A172 (cell line): ENCODE measurements at places on chromosomes 16 and 17.

DNA sequence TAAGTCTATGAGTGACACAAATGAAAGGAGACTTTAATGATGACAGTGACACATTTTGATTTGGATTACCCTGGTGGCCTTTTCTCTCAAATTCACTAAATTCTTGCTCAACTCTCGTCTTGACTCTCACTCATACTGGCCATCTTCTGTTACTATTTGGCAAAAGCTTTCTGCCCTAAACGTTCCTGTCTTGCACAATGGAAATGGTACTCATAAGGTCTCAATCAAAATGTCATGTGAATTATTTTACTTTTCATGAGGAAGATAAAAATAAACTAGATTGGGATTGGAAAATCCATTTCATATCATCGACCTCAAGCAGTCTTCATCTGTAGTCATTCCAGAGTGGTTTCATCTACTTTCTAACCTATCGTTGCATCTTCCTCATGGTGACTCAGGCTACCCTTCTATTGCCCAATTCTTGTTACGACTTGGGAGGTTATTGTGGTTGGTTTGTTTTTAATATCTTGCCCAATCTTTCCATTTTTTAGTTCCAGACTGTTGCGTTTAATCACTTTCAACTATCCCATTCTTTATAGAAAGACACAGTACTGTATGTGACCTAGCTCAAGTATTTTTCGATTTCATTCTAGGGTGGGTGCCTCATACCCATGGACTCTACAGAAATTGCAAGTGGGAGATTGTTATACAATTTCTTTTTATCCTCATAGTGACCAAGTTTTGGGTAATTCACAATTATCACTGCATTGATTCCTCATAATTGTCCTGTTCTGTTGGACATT is 317.2 kb upstream of the KCNJ16 start:
- DNase-seq, result no peak

GRCh38 chr16:22053921-22054341 is 38.4 kb upstream of the VWA3A start:
- DNase-seq, result no peak

DNA sequence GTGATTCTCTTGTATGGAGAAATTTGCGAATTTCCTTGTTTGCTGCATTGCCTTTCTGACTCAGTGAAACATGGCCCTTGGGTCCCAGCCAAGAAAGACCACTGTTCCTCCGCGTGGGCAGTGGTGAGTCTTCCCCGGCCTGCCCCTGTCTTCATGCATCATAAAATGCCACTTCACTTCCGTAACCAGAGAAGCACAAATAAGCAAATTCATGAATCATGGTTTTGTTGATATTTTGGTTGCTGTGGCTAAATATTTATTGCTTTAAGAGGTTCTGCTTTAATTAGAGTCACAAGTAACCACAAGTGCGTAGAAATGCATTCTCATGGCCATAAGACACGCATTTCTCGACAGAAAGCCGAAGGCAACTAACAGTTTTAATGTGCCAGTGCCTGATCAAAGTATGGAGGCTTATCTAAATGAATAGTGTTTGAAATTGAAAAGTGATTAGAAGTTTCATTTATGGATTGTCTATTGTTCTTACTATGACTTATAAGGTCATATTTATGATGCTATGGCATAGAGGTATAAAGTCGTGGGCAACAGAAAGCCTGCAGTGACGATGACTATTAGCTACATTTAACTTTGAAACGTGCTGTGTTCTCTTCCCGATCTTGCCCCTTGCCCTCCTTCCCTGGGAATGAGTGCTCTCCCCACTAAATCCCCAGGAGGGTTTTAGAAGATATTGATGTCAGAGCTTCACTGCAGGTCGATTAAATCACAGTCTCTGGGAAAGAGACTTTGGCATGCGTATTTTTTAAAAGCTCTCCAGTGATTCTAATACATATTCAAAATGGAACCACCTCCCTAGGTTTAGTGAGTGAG is 76.0 kb downstream of the WIPI1 start:
- peak; percentile 80 for DNase-seq

GRCh38 chr16:71288570-71288889 is 672 bp downstream of the CMTR2 start:
- DNase-seq, result peak; percentile 17

- peak; percentile 58 for DNase-seq
Measured at GRCh38 chr17:36602924-36603384, 1.6 kb downstream of the MRM1 start.

DNA sequence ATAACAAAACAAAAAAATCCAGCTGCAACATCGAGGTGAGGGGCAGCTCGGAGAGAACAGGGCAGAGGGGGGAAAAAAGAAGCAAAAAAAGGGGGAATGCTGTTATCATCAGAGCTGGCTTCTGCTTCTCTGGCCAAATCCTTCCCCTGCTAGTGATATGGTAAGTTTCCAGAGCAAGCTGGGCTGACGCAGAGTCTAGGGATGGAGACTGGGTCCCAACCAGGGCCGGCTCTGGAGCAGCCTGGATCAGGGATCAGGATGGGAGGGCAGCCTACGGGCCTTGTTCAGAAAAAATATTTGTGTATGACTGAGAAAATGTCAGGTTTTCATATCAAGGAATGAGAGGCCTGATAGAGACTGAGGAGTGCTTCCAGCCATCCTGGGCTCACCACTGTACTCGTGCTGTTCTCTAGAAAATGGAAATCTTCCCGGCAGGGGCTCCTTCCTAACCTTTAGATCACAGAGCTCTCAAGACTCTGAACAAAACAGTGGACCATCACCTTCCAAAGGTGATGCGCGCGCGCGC is 726 bp upstream of the C1QTNF1 start:
- no peak for DNase-seq

GRCh38 chr16:9683677-9684076 is 498.6 kb downstream of the GRIN2A start:
- no peak for DNase-seq

GRCh38 chr16:4517812-4518680 is 20.5 kb downstream of the CDIP1 start:
- peak; percentile 30 for DNase-seq

DNA sequence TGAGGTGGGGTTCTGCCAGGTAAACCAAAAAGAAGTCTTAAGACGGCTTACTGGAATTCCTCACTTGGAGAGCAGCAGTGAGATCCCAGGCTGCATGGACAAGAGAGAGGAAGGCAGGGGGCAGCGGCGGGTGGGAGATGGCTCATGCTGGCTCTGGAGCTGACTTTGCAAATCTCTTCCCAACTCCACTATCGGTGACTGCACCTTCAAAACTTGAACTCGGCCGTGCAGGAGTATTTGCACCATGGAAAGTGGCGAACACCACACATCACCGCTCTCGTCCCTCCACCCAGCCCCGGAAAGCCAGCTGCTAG is 16.7 kb downstream of the CA5A start:
- no peak for DNase-seq

DNA sequence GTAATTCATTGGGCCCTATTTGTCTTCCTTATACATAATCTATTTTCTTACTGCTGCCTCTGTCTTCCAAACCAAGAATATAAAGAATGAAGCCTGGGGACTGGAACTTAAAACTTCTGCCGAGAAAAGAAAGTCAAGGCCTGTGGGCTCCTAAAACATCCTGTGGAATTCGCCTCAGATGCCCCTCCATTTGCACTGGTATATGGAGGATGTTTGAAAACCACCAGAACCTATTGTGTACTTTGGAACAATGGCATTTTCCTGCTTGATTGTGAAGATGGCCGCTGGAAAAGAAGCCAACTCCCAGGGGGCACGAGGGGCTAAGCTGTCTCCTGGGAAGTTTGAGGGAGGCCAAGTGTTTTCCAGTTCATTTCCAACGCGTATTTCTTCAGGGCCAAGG is 122.4 kb downstream of the WWOX start:
- no peak for DNase-seq

GRCh38 chr17:37742762-37743611 is 1.9 kb downstream of the HNF1B start:
- no peak for DNase-seq

DNA sequence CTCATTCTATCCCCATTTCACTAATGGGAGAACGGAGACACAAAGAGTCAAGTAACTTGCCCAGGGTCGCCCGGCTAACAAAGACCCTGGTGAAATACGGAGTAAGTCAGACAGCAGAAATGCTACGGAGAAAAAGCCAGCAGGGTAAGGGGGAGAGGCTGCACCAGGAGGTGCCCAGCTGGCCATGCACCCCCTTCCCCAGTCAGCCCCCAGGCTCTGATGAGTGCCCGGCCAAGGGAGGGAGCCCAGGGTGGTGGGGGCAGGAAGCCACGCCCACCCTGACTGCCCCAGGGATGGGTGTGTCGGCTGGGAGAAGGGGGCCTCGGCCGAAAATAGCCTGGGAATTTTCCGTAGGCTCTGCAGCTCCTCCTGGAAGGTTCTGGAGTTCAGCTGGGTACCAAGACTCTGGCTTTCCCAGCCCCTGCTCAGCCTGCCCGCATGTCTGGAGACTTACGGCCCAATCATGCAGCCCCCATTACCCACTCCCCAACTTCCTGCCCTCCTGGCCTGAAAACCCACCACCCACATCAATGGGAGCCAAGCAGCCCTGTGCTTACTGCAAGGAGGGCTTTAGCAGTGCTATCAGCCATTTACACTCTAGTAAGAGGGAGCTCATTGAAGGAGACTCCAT is 4.2 kb downstream of the CARHSP1 start:
- no peak for DNase-seq

- DNase-seq, result peak; percentile 36
Measured at GRCh38 chr17:42682722-42683403, 532 bp downstream of the CNTNAP1 start.

- DNase-seq, result no peak
Measured at GRCh38 chr16:27503662-27504061, 46.1 kb downstream of the GTF3C1 start.

GRCh38 chr16:64339052-64339770 is 782.7 kb downstream of the CDH11 start:
- DNase-seq, result peak; percentile 2

- DNase-seq, result no peak
Measured at GRCh38 chr16:53849994-53850393, 146.0 kb downstream of the FTO start.

GRCh38 chr16:67088551-67088950 is 21.2 kb upstream of the PHAF1 start:
- no peak for DNase-seq

DNA sequence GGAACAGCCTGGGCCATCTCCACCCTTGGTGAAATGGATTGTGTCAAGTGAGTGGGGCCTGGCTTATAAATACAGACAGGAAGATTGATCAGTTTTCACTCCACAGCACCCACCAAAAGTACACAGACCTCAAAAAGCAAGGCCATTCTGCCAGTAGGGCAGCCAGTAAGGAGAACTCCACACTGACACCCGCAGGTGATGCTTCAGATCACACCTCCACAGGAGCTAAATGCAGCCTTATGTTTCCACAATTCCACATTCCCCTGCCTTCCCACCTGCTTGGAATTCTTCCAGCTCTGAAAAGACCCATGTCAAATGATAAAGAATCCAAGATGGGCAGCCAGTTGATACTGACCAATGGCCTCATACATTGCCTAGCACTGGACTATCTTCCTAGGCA is 191.1 kb downstream of the ZFHX3 start:
- DNase-seq, result peak; percentile 19

GRCh38 chr16:48580925-48581500 is 29.0 kb downstream of the N4BP1 start:
- no peak for DNase-seq

GRCh38 chr17:29384901-29385300 is 5.3 kb upstream of the TAOK1 start:
- peak; percentile 30 for DNase-seq

- DNase-seq, result no peak
Measured at GRCh38 chr16:1460602-1461138, 14.2 kb downstream of the CLCN7 start.
